ENCODE measurements at places on chromosomes 12 and 14.

- DNase-seq = no peak
These were observed 226.9 kb upstream of the CRY1 start for GRCh38 chr12:107320033-107320928.

DNA sequence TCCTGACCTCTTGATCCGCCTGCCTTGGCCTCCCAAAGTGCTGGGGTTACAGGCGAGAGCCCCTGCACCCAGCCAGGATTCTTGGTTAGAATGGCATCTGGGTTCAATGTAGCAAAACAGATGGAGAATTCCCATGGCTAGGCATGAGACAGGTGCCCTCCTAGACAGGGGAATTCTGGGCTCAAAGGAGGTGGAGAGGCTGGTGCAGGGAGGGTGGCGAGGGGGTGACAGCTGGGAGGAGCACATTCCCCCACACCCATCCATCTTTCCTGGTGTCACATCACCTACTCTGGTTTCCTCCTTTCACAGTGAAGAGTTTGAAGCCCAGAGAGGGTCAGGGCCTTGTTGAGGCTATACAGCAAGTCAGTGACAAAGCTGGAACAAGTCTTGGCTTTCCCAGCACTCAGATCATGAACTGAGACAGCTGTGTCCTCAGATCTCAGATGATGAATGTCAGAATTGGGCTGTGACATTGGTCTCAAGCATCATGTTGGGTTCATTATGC lies 2.8 kb downstream of the SERPINA1 start:
- no peak for DNase-seq

DNA sequence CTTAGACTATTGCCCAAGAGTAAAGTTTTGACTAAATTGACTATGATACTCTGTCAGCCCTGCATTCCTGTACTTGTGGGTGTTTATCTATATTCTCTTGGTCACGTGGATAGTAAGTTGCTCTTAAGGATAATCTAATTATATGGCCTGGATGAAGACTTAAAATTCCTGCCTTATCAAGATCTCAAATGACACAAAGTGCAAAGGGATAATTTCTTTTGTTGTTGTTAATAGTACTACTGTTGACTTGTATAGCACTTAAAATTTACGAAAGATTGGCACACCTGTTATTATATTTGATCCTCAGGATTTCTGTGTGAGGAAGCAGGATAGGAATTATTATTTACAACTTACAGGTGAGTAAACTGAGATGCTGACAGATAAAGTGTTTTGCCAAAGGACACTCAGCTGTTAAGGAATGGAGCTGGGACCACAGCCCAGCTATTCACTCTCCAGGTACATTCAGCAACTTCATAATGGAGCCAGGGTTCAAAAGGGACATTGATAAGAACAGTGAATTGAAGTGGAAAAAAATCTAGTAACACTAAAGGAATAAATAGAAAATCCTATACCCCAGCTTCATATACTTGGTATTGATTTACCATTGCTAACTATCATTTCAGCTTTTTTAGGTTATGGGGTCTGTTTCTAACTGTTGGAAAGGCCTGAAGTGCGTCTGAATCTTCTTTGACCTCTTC lies 53.4 kb upstream of the EVL start:
- DNase-seq = no peak

DNA sequence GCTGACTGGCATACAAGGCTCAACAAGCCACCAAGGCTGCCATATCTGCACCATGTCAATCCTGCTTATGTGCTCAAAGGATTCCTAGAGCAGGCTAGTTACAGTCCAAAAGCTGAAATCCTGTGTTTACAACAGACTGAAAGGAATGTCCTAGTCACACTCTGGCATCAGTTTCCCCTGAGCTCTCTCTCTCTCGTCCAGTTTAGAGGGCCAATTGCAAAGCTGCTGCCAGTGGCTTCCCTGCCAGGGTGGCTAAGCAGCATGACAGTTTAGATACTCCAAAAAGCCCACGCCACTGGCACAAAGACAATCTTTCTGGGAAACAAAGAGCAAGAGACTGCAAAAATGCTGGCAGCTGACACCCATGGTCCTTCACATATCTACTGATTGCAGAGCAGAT lies 392.1 kb downstream of the RPS29 start:
- DNase-seq = no peak

DNA sequence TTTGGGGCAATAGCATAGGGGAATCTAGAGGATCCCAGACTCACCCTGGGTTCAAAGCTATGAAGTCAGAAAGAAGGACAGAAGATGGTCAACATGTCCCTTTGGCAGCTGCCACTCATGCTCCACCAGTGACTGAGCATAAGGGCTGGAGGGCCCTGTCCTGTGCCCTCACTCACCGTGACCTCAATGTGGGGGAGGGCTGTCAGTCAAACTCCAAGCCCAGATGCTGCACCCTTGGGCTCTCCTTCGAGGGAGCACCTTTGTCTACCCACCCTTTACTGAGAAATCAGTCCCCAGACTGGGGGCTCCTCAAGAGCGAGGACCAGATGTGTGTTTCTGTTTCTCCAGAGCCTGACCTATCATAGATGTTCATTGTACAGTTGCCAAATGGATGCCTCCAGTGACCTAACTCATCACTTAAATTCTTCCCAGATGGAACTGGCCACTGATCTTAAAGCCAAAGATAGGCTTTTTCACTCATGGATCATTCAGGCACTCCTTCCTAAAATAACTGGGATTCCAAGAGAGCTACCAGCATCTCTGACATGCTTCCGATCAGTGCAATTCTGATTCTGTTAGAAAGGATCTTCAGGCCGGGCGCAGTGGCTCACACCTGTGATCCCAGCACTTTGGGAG lies 27.2 kb upstream of the VSX2 start:
- DNase-seq = no peak

GRCh38 chr12:123075646-123076171 lies 75.2 kb downstream of the PITPNM2 start:
- DNase-seq = no peak

DNA sequence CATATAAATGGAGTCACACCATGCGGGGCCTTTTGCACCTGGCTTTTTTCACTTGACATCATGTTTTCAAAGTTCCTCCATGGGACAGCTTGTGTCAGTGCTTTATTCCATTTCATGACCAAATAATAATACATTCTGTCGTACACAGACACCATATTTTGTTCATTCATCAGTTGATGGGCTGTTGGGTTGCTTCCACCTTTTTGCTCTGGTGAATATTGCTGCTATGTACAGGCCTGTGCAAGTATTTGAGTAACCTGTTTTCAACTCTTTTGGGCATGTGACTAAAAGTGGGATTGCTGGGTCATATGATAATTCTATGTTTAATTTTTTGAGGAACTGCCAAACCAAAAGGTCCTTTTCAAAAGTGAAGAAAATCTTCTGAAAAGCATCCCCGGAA lies 46.9 kb downstream of the HCAR2 start:
- DNase-seq = no peak

DNA sequence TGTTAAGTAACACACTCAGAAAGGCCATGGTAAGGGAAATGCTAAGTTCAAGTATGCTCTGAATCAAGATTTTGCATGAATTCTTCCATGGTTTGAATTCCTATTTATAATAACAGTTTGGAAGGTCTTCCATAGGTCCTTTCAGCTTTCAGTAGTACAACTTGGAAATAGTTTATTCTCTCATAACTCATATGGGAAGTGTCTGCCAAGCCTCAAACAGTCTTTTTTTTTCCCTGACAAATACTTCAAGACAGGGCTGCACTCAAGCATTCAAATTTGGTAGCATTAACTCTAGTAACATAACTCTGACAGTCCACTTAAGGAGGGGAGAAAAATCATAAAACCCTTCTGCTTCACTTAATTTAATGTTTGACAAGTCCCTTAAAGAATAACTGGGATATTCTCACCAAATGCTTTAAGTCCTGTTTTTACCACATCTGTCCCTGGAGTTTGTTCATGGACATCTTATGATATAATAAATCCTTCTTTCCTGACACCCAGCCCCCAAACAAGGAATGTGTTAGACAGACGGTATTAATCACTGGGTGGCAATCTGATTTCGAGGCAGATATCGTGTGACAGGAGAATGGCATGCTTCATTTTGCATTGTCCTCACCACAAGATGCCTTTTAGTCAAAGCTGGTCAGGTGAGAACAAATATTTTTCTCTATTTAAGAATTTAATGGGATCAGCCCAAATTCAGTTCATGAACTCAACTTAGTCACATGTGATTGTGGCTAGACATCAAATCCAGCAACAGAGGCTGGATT lies 165.7 kb downstream of the BMP4 start:
- no peak for DNase-seq

GRCh38 chr12:118055144-118055557 lies 5.8 kb downstream of the WSB2 start:
- DNase-seq = peak; percentile 72

DNA sequence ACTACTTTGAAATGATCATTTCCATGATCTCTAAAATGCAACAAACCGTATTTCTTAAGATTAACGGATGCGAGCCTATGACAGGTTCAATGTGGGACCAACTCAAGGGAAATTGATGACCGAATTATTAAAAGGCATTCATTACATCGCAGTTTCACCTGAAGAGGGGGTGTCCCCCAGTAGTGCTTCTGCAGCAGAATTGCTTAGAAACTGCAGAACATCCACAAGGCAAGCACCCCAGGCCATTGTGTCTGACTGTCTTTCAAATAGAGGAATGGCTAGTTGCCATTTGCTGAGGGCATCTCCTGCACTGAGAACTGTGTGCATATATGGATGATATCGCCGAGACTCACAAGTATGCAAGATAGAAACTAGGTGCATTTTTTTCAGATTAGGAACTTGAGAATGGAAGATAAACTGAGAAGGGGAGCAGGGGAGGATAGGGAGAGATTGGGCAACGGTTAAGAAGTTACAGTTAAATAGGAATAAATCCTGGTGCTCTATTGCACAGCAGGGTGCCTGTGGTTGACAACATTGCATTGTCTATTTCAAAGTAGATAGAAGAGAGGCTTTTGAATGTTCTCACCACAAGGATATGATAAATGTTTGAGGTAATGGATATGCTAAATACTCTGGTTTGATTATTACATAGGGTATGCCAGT lies 234.3 kb upstream of the PLEKHG7 start:
- no peak for DNase-seq

- DNase-seq = no peak
These were observed at the start of gene PRICKLE1 for GRCh38 chr12:42589465-42590329. TSS of gene PRICKLE1 (minus strand) at chr12:42589746. CDS start at chr12:42472516, 117,230 bp downstream.

GRCh38 chr12:107884769-107885694 lies 110.5 kb downstream of the ASCL4 start:
- no peak for DNase-seq

DNA sequence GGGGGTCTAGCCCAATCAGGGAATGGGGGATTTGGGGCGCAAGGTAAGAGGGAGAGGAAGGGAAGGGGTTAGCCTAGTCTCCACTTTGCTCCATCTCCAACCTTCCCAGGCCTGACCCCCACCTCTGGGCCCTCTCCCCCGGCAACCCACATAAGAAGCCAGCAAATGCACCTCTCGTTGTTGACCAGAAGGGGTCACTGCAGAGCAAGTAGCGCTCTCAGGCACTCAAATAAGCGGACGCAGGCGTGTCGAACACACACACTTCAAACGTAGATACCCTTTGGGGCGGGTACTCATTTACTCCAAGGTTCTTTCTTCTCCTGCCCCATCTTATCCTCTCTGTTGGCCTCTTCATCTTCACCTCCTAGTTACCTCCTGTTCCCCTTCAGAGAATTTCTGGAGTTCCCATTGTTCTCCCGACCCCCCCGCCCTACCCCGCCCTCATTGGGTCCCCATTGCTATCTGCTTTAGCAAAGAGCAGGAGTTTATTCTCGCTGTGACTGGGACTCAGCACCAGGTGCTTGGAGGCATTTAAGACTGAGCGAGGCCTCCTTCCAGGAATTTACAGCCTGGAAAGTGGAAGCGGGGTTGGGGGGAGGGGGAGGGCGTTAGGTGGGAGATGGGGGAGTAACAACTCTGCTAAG lies 1.5 kb upstream of the SRRM4 start:
- DNase-seq = peak; percentile 92

DNA sequence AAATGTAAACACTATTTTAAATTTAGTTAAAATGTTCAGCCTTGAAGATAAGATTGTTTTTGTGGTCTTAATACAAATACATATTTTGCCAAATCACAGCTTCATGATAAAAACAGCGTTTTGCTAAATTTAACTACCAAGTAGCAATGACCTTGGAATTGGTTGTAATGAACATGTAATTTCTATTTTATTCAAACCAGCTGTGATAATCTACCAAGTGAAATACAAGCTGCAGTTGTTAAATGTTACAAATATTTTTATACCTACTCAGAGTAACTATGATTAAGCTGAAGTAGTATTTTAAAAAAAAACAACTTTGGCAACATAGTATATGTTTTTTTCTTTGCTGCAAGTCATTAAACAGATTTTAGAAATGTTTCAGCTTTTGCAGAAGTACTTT lies 96.2 kb downstream of the CPSF2 start:
- DNase-seq = no peak

- no peak for DNase-seq
These were observed 121.4 kb downstream of the SMOC1 start for GRCh38 chr14:70000601-70001000.

DNA sequence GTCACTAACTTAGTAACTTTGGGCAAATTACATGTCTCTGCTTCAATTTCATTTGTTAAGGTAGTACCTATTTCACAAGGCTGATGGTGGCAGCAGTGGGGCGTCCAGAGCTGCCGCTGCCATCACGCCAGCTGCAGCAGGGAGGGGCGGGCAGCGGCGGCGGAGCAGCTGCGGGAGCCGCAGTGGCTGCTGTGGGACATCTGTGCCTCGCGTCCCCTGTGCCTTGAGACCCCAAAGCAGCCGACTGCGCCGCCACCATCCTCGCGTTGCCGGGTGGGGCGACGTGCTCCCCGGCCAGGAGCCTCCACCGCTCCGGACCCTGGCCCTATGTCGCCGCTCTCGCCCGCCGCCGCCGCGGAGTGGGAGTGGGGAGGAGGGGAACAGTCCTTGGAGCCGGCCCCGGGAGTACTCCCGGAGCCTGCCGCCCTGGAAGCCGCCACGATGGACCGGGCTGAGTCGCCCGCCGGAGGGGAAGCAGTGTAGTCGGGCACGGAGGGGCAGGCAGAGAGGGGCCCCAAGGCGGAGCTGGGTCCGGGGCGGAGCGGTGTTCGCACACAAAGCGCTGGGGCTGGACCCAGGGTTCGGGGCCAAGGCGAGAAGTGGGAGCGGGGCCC lies 51.4 kb downstream of the A2M start:
- peak; percentile 7 for DNase-seq

- no peak for DNase-seq
These were observed 53.1 kb downstream of the TSPAN11 start for GRCh38 chr12:30979371-30980259.

- no peak for DNase-seq
These were observed 658.5 kb upstream of the MGAT4C start for GRCh38 chr12:86914721-86915120.
